ENCODE measurements at places on chromosomes 2 and 18.

GRCh38 chr2:151880586-151880985 is 52.4 kb upstream of the ARL5A start:
- no peak for DNase-seq

GRCh38 chr2:239973386-239973785 is 51.8 kb downstream of the NDUFA10 start:
- no peak for DNase-seq

DNA sequence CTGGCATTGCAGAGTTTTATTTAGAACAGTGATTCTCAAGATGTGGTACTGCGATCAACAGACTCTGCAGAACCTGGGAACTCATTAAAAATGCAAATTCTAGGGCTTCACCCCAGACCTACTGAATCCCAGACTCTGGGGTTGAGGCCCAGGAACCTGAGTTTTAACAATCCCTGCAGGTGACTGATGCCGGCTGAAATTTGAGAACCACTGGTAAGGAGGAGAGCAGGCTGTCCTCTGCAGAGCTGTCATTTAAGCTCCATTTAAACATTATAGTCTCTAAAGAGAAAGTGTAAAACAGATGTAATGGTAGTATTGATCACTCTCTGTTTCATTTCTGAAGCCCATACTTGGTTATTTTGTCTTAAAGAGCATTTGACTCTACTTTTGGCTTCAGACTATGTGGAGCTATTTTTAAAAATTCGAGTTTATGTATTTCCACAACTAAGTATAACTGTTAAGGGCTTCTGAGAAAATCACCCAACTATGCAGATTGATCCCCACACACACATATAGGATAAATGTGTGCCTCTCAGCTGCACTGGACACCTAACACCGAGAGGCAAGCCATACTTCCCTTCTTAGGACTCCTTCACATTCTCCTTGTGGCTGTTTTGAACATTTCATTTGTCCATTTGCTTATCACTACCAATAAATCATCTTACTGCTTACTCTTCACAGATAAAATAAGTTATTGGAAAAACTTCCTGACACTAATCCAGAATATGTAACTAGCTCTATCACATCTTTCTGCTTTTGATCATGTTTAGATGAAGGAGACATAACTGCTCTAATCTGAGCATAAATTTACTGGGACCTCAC is 487.5 kb downstream of the DLGAP1 start:
- DNase-seq = no peak

DNA sequence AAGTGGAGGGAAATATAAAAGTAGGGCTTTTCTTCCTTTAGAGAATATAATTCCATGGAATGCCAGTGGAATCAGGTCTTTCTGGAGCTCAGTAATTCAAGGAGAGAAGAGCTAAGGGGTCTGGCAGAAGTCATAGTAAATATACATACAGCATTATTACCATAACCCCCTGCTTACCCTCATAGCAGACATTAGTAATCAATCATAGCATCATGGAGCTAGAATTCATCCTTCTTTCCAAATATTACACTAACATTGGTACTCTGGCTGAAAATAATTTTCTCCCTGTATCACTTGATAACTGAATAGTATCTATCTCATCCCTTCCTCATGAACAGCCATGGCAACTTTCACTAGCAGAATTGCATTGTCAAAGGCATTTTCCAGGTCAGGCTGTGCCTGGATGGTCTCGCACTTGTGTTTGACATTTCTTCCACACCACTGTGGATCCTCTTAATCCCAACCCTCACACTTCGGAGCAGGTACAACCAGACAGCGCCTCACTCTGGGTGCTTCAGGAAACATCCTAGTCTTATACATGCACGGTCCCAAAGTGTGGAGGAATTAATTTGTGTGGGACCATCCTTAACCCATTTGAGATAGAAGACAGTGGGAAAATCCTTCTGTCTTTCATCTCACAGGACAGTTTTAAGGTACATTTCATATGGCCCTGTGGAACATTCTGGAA is 84.2 kb upstream of the SEC11C start:
- DNase-seq = no peak

- DNase-seq = no peak
Observed at GRCh38 chr18:3703732-3704176, 253.8 kb downstream of the TGIF1 start.

DNA sequence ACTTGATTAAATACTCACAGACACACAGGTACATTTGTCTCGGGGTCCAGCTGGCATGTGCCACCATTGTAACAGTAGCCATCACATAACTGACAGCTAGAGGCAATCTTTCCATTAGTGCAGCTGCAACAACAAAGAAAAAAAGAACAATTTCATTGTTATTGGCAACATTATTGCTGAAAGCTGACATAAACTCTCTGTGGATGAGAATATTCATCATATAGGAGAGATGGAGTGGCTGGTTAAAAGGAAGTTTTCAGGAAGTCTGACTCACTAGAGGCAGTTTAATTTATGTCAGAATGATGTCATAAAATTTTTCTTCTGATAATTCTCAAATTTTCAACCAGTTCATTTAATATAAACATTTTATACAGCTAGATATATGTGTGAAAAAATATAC is 1490.0 kb upstream of the NXPH2 start:
- DNase-seq = no peak

- DNase-seq = no peak
Observed at GRCh38 chr2:168583064-168583709, 127.1 kb downstream of the CERS6 start.

GRCh38 chr2:165699946-165700345 is 94.1 kb downstream of the GALNT3 start:
- DNase-seq = no peak

GRCh38 chr2:146271131-146271831 is 1573.5 kb upstream of the ACVR2A start:
- no peak for DNase-seq

DNA sequence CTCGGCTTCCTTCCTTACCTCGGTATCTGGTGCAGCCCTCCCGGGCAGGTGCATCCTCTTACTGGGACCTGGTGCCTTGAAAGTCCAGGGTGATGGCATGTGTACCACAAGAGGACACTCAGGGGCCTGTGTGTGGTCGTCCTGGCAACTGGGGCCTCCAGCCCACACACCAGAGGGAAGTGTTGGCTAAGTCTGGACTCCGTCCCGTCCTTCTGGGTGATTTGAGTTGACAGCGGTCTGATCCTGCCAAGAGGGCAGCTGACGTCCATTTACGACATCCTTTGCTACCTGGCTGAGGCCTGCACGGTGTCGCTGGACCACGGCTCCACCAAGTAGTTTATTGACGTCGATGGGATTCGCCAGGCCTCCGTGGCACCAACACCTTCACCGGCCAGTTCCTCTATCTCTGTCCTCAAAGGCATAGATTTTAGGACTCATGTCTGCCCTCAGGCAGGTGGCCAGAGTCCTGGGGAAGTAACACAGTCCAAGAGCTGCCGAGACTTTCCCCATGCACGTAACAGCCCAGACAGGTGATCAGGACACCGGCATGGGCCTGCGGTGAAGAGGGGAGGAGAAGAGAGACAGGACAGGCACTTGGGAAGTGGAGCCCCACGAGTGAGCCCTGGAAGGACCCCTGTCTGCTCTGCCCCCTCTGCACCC is 186.0 kb upstream of the HDAC4 start:
- no peak for DNase-seq

GRCh38 chr18:9619990-9620389 is 5.6 kb upstream of the PPP4R1 start:
- DNase-seq = no peak

- DNase-seq = no peak
Observed at GRCh38 chr18:34697891-34698290, 12.2 kb upstream of the DTNA start.

GRCh38 chr2:19748711-19749506 is 152.9 kb downstream of the TTC32 start:
- no peak for DNase-seq

DNA sequence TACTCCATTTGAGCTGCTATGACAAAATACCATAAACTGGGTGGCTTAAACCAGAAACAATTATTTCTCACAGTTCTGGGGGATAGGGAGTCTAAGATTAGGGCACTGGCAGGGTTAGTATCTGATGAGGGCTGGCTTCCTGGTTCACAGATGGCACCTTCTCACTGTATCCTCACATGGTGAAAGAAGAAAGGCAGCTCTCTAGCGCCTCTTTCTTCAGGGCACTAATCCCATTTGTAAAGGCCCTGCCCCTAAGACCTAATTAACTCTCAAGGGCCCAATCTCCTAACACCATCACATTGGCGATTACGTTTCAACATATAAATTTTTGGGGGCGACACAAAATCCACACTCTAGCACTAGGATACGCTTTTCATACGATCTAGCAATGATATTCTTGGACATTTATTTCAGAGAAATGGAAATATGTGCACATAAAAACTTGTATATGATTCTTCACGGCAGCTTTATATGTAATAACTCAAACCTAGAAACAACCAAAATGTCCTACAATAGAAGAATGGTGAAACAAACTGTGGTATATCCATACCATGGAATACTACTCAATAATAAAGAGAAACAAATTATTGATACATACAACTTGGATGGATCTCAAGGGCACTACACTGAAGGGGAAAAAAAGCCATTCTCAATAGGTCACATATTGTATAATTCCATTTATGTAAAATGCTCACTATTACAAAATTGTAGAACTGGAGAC is 111.0 kb downstream of the BCL2L11 start:
- no peak for DNase-seq

GRCh38 chr18:69948919-69949537 is 1.4 kb upstream of the CD226 start:
- no peak for DNase-seq

DNA sequence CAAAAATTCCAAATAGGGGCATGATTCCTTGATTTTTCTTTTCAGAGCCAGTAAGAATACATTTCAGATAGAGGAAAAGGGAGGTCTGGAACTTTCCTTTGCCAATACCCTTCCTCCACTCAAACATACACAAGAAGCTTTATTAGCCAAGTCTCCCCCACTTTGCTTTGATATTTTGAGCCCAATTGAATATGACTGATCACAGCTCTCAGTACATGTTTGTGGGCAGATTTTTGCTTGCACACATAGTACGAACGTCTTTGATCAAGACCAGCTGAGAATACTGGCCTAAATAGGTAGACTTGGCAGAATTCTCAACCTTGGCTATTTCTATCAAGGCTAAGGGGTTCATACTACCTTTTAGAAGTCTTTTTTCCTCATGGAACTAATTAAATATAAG is 148.8 kb upstream of the PGAP1 start:
- DNase-seq = no peak

- no peak for DNase-seq
Observed at GRCh38 chr2:42060718-42061619, 13.1 kb downstream of the PKDCC start.

- no peak for DNase-seq
Observed at GRCh38 chr2:160647967-160648685, 154.5 kb upstream of the RBMS1 start.

DNA sequence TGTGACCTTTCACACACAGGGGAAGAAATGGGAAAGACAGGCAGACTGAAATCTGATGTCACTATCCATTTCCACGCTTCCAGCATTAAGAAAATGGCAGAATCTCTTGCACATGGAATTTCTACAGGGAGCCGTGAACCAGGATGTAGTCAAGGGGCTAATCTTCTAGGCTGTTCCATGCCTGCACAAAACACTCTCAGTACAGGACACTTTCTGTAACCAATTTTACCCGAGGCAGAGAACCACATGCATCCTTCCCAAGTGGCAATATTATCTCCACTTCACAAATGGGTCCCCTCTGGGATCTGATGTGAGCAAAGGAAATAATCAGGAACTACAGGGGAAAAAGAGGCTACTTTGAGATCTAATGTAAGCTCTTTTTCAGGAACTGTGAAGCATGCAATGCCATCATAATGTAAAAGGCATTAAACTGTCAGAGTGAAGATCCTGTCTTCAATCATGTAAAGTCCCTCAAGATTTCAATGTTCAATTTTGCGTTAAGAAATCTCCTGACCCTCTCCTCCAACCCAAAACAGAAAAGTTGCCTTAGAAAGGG is 236.9 kb downstream of the RBM43 start:
- no peak for DNase-seq

GRCh38 chr2:170493426-170494097 is 221.6 kb upstream of the SP5 start:
- no peak for DNase-seq

- no peak for DNase-seq
Observed at GRCh38 chr2:132797556-132797955, 127.6 kb upstream of the LYPD1 start.

- no peak for DNase-seq
Observed at GRCh38 chr2:219573166-219573565, 1.1 kb downstream of the INHA start.

DNA sequence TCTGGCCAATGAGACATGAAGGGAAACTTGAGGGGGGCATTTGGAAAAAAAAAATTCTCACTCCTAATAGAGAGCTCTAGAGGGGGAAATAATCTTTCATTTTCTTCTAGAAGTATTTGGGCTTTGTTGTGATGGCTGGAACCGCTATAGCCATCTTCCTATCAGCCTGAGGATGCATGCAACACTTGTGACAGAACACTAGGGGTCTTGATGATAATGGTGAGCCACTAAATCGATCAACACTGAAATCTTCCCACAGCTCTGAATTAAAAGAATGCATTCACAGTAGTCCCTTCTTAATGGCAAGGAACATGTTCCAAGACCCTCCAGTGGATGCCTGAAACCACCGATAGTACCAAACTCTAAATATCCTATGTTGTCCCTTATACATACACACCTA is 325.3 kb downstream of the LNPK start:
- no peak for DNase-seq

GRCh38 chr2:99472600-99472960 is 17.2 kb downstream of the REV1 start:
- no peak for DNase-seq

GRCh38 chr18:62529597-62529996 is 6.8 kb downstream of the ZCCHC2 start:
- DNase-seq = no peak

DNA sequence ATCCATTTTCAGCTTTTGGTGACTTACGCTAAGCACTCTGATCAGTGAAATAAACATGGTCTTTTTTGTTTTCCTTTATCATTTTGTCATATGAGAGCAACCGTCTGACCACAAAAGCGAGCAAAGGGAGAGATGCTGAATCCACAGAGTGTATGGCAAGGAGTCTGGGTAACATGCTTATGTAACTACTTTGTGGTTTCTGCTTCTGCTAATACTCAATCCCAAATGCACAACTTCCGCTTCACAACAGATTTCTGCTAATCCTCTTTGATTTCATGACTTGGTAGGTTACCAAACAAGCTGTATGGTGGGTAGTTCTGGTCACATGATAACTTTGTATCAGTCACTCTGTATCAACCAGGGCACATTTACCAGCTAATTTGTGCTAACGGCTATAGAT is 908.4 kb upstream of the CRIM1 start:
- DNase-seq = no peak

GRCh38 chr2:77864426-77864825 is 342.2 kb upstream of the LRRTM4 start:
- no peak for DNase-seq

DNA sequence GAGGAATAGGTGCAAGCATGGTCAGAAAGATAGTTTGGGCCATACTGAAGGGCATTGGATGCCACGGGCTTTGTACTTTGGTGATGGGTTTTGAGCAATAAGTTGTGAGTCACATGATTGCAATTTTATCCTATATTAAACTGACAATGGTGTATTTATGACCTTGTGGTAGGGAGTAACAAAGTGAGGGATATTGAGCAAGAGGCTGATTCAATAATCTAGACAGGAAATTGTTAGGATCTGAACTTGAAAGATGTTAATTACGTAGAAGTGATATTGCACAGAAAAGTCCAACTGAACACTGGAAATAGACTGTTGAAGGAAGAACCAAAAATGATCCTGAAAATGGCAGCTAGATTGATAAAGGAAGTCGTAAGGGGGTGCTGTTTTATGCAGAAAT is 46.6 kb upstream of the TCF4 start:
- no peak for DNase-seq
